ENCODE measurements at places on chromosomes 7 and 10.

DNA sequence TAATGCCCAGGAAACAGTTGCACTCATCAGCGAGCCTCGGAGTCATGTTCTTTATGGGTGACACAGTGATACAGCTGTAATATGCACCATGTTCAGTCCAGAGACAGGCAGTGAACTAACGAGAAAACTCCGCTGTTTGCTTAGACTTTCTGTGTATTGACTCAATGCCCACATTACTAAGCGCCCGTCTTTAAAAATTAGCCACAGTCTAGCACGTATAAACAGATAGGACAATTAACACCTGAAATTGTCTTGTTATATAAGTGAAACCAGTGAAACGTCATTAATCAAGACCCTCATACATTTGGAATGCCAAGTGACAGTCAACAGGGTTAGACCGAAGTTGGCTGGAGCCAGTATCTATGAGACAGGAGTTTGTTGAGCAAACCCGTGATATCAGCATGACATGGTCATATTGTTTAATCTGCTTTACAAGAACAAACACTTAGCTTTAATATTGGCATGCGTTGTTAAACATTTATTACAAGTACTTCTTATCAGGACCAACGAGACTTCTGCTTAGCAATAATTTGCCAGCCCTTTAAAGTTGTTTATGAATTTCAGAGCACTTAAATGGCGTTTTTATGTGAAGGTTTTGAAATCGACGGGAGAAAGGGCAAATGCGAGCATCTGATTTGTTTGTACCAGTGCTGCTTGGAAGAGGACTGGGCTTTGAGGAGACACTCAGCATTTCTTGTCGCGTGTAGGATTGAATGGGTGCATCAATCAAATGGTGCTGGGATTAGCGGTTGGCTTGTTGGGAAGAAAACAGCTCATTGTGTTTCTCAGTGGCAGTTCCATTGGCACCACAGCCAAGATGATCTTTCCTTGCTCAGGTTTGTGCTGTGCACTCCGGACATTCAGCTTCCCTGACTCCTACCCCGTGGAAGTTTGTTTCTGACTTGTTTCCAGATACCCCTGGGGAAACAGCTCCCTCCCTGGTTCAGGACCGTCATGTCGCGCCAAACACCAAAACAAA is 56.3 kb downstream of the CAMK1D start:
- DNase-seq = no peak

DNA sequence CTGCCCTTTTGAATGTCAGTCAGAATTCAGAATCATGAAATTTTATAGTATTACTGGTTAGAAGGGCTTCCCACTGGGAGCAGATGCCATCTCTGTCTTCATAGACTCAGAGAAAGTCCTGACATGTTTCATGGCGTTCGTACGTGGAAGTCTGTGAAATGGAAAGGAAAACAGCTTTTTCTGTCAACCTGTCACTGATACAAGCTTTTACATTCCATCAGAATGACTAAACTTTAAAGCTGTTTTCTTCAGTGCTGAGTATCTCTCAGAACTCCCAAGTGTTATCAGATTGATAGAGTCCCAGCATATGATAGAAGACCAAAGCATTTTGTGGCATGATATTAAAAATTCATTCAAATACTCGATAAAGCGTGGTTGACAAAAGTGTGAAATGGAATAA is 726.7 kb upstream of the GALNT17 start:
- DNase-seq = no peak

- no peak for DNase-seq
Measured at GRCh38 chr10:78696791-78697395, 371.9 kb upstream of the ZMIZ1 start.

DNA sequence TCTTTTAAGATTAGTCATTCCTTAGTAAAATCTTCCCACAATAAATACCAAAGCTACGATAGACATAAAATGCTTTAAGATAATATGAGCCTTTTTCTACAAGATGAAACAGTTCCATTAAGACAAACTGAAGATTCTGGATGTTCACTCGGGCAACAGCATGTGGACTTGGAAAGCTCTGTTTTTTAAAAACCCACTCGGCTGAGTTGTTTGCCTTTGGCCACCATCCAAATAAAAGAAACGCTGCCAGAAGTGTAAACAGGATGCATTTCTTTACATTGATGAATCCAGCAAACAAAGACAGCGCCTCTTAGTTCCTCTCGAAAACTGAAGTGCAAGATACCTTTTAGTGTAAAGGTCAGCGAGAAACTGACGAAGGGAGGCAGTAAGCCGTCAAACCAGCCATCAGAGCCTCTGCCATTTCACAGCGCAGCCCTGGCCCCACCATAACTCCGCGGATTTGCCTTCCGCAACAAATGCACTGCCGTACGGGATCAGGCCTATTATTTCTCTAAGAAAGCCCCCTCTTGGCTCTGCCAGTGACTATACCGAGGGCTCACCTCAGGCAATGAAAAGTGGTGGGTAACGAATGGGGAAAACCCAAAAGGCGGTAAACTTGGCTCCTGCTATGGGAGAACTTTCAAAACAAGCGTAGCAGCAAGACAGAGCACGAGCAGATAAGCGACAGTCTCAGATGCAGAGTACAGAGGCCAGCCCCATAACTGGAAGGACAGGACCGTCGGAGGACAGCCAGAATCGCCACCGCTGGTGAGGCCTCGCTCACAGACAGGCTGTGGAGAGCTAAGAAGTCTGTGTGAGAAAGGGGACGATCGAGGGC is 41.4 kb downstream of the GNA12 start:
- no peak for DNase-seq

DNA sequence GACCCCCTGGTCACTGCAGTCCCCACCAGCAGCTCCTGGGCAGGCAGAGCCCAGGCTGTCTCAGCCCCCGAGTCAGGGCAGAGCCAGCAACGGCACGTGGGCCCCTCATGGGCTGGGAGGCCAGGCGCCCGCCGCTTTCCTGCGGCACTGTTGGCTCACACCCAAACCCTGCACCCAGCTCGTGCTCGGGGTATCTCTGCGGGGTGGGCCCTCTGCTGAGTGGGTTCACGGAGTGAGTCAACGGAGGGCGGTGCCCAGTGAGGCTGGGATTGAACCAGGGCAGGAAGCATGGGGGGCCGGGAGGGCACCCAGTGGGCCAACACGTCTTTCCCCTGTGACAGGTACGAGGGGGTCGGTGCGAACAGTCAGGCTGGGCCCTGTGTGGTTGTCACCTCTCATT is 28.9 kb downstream of the ADAP1 start:
- no peak for DNase-seq

DNA sequence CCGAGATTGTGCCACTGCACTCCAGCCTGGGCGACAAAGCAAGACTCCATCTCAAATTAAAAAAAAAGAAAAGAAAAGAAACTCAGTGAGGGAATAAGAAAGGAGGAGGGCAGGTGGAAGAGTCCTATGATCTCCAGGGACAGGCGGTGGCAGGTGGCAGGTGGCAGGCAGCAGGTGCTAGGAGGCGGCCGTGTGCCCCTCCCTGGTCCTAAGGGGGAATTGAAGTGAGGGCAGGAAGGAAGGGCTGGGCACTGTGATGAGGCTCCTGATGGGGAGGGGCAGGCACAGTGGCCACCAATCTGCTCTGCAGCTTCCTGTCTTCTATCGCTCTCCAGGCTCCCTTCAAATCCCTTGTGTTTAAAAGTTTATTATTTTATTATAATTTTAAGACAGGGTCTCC is 41.2 kb upstream of the UBE3C start:
- DNase-seq = no peak

DNA sequence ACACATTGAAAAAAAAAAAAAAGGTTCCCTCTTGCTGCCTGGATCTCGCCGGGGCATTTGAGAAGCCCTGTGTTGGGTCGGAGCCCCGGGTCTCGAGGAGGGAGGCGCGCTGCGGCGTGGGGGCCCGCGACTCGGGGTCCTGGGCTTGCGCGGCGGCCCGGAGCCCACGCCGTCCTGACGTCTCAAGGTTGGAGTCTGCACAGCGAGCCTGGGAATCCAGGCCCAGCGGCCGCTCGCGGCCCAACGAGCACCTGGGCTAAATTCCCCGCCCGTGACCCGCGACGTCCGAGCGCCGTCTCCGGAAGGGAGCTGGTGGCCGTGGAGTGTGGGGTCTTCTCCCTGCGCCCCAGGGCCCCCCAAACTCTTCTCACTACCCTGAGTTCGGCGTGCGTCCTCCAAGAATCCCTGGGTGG is 1.4 kb upstream of the CTBP2 start:
- no peak for DNase-seq

DNA sequence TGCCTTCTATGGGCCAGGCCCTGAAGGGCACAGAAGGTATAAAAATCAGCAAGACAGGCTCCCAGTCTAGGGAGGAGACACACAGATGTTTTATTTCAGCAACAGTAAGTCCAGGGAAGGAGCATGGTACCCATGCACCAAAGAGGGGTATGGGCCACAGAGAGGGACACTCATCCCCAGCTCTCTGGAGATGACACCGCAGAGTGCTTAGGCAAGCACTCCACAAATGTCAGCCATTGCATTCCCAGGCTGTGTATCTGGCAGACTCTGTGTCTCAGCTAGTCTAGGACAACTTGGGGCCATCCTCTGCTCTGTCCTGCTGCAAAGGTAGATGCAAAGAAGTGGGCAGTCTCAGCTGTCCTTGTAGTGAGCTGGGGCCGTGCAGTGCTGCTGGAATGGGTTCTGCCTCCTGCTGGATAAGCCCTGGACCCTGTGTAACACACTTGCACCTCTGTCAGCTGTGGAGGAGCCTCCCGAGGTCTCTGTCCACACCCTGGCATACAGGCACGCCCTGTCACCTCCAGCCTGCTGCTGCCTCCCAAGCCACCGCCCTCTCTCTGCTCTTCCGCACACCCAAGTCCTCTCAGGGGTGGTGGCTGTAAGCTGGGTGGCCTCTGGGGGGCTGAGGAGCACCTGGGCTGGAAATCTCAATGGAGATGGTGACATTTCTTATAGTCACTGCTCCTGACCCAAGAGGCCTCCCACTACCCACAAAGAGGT is 57.6 kb downstream of the VOPP1 start:
- no peak for DNase-seq

DNA sequence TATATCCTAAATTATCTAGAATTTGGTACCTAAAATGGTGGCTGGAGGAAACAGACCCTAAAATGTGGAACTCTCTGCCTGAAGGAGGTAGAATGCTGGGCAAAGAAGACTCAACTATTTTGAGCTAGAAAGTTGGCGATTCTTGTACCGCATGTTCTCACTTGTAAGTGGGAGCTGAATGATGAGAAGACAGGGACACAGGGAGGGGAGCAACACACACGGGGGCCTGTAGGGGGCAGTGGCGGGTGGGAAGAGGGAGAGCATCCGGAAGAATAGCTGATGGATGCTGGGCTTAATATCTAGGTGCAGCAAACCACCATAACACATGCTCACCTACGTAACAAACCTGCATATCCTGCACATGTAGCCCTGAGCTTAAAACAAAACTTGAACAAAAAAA is 250.6 kb downstream of the CALN1 start:
- DNase-seq = no peak

- no peak for DNase-seq
Measured at GRCh38 chr7:50690541-50691011, 92.1 kb downstream of the GRB10 start.

DNA sequence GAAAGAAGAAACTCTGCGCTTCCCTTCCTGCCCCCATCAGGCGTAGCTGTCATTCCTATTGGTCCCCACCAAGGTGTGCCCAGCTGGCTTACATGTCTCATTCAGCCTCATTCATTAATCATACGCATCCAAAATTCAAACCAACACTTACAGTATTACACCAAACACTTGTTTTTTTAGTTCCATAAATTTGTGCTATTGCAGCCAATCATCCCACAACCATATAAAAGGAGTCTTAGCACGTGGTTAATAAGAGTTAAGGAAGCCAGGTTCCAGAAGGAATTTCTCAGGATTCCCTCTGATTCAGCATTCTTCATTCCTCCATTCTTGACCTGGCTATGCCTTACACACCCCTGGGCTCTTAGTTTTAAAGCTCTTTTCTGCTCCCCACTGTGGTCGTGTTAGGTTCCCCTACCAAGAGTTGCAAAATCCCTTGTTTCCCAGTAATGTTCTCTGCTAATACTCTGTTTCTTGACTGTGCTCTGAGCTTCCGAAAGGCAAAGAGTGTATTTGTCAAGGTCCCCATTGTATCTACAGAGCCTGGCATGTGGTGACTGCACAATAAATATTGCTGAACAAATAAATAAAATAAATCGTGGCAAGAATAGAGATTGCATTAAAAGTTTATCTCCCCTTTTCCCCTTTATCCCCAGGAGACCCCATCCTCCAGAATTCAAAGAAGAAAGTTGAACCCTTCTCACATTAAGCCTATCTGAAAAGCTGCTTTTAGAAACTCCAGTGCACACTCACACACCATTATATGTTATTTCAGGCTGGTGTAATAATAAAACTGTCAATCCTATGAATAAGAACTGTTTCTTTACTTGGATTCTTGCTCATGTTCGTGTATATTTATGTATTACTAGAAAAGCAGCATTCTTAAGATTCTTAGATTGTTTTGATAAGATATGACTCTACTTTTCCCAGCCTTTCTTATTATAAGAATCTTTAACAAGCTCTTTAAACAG is 514.4 kb downstream of the INHBA start:
- DNase-seq = no peak

DNA sequence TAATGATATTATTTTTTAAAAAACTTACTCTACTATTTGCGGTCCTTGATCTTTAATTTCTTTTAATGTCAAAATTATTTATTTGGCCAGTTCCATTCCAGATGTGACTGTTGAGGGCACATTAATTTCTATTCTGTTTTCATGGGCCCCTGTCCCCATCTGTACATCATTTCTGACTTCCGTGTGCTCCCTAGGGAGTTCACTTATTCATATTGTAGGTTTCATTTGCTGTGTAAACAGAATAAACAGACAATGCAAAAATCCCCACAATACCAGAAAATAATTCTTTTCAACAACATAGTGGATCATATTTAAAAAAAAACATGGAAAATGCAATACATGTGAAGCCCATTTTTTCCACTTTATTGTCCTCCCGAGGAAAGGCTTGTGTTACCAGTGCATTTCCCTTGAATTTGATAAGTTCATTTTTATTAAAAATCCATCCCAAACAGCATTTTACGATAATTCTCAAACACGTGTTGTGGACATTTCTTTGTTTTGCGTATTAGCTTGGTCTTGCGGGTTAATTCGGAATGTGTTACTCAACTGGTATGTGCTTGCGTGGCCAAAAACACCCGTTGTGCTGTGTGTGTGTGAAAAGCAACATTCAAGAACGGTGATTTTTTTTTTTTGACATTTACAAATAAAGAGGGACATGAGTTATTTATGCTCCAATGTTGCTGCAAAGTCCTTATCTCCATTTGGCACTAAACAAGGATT is 138.4 kb downstream of the MGMT start:
- no peak for DNase-seq

- no peak for DNase-seq
Measured at GRCh38 chr10:125084191-125084613, 76.2 kb downstream of the CTBP2 start.

GRCh38 chr7:91533996-91534395 is 269.8 kb downstream of the FZD1 start:
- DNase-seq = no peak

DNA sequence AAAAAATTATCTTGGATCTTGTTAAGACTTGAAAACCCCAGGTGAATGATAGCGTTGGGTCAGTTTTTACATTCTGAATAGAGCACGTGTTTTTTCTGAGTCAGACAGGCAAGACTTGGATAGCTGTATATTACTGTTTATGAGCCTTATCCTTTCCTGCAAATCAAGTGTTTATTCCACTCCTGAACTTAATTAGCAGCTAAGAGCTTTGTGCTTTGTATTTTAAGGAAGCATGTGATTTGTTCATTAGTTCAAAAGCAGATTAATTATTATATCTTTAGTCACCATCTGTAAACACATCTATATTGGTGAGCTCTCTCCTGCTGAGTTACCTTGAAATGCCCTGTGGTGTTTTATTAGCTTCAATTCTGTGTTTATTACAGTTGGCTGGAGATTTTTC is 98.6 kb upstream of the PRPS1L1 start:
- DNase-seq = no peak
